Occipital lobe (tissue), 3 donors: ENCODE measurements at places on chromosomes 6 and 20. TPM values are rescaled to one million over a fixed set of nuclear protein-coding genes. Genes with fewer than 3 reads are reported as not detected.

OPRM1 gene
- total RNA-seq = 1.7 TPM

RNF182 gene
- 73.6 TPM for total RNA-seq

DNA sequence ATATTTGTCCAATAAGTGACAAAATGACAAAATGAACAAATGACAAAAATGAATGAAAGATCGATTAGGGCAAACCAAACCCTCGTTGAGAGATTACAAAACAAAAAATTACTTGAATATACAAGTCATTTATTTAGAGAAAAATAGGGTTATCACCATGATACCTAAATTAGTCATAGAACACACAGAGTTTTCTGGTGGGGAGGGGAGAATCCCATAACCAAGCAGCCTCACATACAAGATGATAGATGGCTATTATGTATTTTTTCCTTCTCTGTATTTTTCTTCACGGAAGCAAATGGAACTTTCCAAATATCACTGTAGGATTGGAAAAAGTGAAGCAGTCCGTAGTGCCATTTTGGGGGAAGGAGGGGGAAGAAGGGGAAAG is 28.5 kb upstream of the BMP6 start:
- no peak for DNase-seq

DNA sequence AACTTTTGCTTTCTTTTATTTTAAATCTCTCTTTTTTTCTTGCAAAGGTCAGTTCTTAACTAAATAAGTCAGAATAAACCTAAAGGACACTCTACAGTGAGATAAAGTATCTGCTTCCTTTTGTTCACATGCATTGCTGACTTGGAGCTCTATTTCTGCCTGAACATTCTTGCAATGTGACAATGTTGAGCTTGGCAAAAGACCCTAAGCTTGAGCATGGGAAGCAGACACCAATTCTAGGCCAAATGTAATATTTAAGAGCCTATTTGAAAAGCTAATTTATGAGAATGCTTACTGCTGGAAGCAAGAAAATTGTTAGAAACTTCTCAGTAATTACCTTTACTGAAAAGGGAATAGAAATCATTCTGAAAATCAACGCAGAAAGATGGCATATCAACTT is 556.2 kb downstream of the CBLN4 start:
- no peak for DNase-seq
